ENCODE measurements at places on chromosomes 3 and 15.

DNA sequence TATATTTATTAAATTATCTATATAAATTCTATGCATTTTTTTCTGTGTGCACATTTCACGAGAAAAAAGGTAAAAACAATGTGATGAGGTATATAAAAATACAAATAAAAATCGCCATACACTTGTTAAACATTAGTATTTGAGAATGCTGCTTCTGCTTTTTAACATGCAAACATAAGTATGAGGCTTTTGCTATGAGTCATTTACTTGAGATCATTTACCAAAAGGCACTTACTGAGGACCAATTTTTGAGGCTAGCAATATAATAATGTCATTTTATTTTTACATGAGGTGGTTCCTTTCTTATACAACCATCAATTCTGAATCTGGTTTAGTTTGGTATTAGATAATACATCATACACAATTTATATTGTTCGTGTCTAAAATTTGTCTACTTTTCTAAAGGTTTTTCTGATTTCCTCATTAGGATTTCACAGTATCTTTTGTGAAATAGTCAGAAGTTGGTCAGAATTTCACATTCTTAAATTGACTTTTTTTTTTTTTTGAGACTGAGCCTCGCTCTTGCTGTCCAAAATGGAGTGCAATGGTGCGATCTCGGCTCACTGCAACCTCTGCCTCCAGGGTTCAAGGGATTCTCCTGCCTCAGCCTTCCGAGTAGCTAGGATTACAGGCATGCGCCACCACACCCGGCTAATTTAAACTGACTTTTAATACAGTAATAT is 25.6 kb downstream of the DCUN1D1 start:
- no peak for DNase-seq

DNA sequence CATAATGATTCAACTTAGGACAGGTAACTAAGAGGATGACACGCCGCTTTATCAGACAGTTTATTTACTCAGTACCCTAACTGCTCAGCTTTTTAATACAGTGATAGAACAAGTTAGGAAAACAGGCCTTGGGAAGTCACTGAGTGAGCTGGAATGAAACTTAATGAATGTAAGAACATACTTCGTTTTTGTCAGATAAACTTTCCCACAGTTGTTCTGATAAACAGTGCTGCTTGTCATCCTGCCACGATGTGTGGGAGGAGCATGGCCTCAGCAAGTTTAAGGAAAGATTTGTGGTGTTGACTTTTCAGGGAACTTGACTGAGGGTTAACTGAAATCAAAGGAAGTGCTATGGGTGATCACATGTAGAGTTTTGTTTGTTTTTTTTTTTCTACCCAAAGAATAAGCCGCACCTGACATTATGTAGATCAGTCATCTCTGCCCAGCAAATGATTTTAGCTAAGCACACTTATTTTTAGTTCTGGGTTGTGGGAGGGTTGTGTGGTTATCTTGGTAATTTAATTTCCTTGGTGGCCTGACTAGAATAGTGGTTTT is 5.6 kb upstream of the P2RY14 start:
- no peak for DNase-seq

DNA sequence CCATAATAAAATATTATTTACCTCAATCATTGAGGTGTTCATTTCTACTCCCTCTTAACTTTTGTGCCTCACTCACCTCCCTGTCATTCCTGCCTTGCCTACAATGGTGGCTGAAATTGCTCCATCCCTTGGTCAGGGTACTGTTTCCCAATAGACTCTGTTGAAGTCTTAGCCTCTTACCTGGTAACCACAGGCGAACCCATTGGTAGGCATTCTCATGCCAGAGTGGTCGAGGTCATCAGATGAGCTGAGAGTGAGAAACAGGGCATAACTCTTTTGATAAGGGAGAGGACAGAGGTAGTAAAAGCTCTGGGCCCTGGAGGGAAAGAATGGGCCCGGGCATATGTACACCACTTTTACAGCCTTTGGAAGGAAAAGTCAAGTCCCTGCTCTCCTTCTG is 265.6 kb downstream of the ARRDC4 start:
- no peak for DNase-seq

GRCh38 chr3:88003115-88003755 is 55.6 kb downstream of the CGGBP1 start:
- peak; percentile 12 for DNase-seq

GRCh38 chr15:70559265-70560239 is 203.8 kb downstream of the UACA start:
- no peak for DNase-seq

DNA sequence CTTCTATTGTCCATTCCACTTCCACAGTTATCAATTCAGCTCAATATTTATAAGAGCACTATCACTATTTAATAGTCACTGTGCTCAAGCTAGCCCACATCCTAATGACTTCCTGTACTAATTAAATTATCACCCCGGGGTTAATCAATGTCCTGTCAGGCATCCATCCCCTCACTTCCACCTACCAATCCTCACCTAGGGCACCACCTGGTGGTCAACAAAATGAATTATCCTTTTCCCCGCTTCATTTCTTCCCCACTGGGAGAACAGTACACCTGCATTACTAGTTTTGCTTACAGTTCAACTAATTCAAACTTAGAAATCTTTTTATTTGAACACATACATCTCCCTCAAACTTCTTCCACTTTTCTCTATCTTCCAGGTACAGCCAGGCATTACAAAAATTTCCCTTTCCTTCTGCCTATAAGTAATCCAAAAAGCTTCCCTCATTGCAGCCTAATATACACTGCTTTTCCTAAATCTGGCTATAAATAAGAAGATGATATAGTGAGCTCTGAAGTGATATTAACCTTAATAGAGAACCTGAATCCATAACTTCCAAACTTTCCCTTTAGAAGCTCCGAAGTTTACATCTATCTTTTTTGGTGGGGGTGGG is 68.5 kb downstream of the TMCC1 start:
- peak; percentile 23 for DNase-seq

DNA sequence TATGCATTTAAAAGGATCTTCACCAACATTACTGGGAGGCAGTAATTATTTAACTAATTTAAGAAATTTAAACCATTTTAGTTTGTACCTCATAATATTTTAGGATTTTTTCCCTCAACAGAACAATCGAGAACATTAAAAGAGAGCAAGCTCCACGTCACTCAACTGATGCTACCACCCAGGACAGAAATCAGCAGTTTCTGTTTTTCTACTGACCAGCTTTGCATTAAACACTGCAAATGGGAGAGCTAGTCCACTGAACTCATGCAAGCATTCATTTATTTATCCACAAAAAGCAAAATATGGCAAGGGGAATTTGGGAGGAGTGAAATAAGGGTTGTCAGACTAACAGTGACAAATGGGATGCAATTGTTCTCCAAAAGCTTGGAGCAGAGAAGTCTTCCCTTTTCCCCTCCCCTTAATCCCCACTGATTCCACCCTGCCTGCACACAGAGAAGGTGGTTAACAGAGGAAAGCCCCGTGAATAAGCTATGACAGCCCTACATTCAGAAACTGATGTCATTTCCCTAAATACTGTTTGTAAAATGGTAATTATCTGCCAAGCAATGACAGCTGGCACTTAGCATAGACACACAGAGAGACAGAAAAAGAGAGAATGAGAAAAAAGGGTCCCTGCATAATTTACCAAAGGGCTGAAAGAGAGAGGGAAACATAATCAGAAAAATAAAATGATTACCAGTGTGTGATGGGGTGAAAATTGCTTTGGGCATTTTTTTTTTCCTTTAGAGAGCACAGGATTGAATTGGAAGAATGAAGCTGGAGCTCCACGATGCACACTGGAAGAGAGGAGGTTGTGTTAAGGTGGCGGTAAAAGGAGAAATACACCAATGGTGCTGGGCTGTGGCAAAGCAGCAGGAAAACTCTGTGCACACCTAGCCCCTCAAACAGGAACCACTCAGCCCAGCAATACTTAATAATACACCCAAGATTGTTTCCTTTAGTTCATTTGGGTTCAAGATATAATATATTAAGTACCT is 777.4 kb downstream of the TUSC7 start:
- DNase-seq = no peak

DNA sequence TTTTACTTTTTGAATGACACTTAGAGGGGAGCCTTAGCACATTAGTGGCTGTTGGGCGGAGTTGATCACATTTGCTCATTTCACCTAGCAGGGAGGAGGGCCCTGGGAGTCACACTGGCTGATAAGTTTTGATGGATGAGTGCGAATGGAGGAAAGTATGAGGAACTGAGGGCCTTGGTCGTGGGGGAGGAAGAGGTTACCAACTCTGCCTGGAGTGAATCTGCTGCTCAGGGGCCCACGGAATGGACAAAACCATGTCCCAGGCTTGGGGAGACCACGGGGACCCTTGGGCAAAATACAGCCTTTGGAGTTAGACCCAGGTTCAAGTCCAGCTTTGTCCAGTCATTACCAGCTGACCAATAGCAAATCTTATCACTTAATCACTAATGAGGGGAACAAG is 5.1 kb upstream of the FLNB start:
- DNase-seq = no peak

GRCh38 chr3:86594838-86595237 is 396.1 kb downstream of the VGLL3 start:
- no peak for DNase-seq

DNA sequence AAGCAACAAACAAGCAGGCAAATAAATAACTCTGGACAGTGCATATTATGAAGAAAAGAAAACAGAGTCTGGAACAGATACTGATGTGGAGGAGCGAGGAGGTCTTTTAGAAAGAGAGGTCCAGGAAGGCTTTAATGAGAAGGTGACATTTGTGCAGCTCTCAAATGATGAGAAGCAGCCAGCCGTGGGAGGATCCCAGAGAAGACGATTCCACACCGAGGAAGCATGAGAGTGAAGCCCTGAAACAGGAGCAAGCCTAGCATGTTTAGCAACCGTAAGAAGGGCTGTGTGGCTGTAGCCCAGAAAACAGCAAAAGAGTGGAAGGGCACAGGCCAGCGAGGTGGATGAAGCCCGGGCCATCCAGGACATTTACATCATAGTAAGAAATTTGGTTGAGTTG is 93.1 kb downstream of the RAD18 start:
- no peak for DNase-seq

GRCh38 chr3:26252001-26252400 is 370.6 kb upstream of the LRRC3B start:
- no peak for DNase-seq
